ENCODE measurements at places on chromosomes 6 and 20. TPM values are rescaled to one million over a fixed set of nuclear protein-coding genes. Genes with fewer than 3 reads are reported as not detected.

The CTCFL gene
- not detected for total RNA-seq

The RGS17 gene
- 0.10 TPM for total RNA-seq

The HLA-DPA1 gene
- 176 TPM for total RNA-seq

The CAGE1 gene
- total RNA-seq, result 0.08 TPM

The MROH8 gene
- total RNA-seq, result 2.2 TPM

The MOXD1 gene
- total RNA-seq, result not detected

The OR2J3 gene
- total RNA-seq, result not detected

The NRSN1 gene
- total RNA-seq, result not detected

The KCNK16 gene
- not detected for total RNA-seq

The CD83 gene
- 6.4 TPM for total RNA-seq

The MYBL2 gene
- total RNA-seq, result 76.6 TPM

The ALDH5A1 gene
- total RNA-seq, result 2.5 TPM

The TAGAP gene
- total RNA-seq, result 52.0 TPM

The BTNL2 gene
- total RNA-seq, result not detected

The ACSS2 gene
- total RNA-seq, result 43.5 TPM

The DOK5 gene
- not detected for total RNA-seq

The CD93 gene
- 5.6 TPM for total RNA-seq

The WFDC5 gene
- total RNA-seq, result 0.63 TPM

The CCDC170 gene
- not detected for total RNA-seq

The C6orf15 gene
- not detected for total RNA-seq

The PGC gene
- not detected for total RNA-seq

The OSTM1 gene
- 43.3 TPM for total RNA-seq

The EGFL8 gene
- total RNA-seq, result 5.2 TPM

The PPP1R16B gene
- 113 TPM for total RNA-seq

The EPB41L1 gene
- total RNA-seq, result 0.20 TPM

The SMLR1 gene
- total RNA-seq, result not detected

The TMEM200A gene
- 3.0 TPM for total RNA-seq

The OPN5 gene
- not detected for total RNA-seq

The CALHM4 gene
- total RNA-seq, result not detected

The AGER gene
- 29.4 TPM for total RNA-seq

The GPLD1 gene
- total RNA-seq, result 0.20 TPM

The GDAP1L1 gene
- total RNA-seq, result not detected

The FGD2 gene
- 4.7 TPM for total RNA-seq

The HLA-DQA2 gene
- not detected for total RNA-seq

The SH3BGRL2 gene
- 0.20 TPM for total RNA-seq

The GABRR1 gene
- total RNA-seq, result not detected

The TTK gene
- 35.9 TPM for total RNA-seq

The RPS18 gene
- total RNA-seq, result 2,403 TPM

The LY6G5C gene
- total RNA-seq, result 2.6 TPM

The TSHZ2 gene
- total RNA-seq, result 7.1 TPM

The TUBB2B gene
- not detected for total RNA-seq

The TRIM39 gene
- total RNA-seq, result 15.1 TPM

The SLC32A1 gene
- total RNA-seq, result not detected

The ZBTB12 gene
- total RNA-seq, result 0.98 TPM

The FAM184A gene
- 5.4 TPM for total RNA-seq

The CBFA2T2 gene
- 20.3 TPM for total RNA-seq

The MDFI gene
- not detected for total RNA-seq

The CPNE5 gene
- 4.0 TPM for total RNA-seq

The SAMD5 gene
- not detected for total RNA-seq

The MLN gene
- total RNA-seq, result not detected

The PPP1R3G gene
- 0.08 TPM for total RNA-seq

The HRH3 gene
- not detected for total RNA-seq

The NKAPL gene
- not detected for total RNA-seq

The KHDC1L gene
- total RNA-seq, result 0.58 TPM

The AGPAT4 gene
- total RNA-seq, result 14.3 TPM

The RAET1L gene
- not detected for total RNA-seq

The CPXM1 gene
- total RNA-seq, result 0.20 TPM
